ENCODE measurements at places on chromosomes 1 and 21. TPM values are rescaled to one million over a fixed set of nuclear protein-coding genes. Genes with fewer than 3 reads are reported as not detected.
A peak's percentile ranks its signal among the peaks of the same experiment; 100 is the strongest.

DNA sequence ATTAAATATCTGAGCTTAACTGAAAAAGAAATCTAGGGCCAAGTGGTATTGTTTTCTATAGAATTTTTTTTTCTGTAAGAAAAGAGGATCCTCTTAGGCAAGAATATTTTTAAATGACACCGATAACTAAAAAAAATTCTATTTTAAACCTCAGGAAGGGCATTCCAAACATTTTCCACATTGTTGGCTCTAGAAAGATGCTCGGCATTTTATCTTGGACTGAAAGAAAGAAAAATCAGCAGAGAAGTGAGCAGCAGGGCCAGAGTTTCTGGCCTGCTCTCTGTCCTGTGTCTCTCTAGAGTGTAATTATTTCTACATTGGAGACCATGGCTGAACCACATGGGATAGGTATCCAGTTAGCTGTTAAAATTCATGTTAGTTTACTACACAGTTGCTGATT is 192.5 kb upstream of the GREM2 start:
- peak; percentile 32 for DNase-seq

GRCh38 chr1:192566657-192567056 is 8.9 kb upstream of the RGS1 start:
- DNase-seq, result no peak

DNA sequence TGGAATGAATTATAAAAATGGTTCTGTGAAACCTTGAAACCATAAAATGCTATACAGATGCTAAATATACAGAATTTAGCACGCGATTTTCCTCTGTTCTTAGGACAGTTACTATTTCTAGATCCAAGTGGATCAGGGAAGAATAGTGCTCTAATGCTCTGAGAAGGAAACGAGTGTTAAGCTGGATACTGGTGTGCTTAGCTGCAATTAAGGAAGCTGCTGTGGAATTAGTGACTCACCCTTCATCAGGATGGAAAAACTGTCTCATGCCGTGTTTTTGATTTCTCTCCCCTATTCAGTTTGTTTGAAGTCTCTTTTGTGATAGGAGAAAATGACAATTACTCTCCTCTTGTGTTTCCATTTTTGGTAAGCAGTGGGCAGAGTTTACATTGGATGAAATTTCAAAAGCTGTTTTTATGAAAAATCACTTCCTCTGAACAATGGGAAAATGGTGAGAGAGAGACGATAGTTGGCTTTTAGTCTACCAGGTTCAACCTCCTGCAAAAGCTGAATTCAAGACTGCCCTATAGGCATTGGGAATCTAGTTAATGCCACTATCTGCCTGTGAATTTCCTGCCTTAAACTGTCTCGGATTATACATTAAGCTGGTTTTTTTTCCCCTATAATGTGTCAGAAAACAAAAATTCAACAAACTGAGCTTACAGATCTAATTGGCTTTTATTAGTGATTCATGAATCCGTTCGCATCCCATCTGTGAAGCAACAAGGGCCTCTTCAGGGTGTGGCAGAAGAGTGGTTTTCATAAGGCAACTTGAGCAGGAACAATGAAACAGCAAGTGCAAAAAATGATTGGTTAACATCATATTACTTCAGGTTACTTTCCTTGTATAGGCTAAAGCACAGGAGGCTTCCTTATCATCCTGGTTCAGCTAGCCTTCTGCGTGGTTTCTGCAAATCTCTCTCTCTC is 179.8 kb downstream of the ST6GALNAC3 start:
- DNase-seq, result no peak

DNA sequence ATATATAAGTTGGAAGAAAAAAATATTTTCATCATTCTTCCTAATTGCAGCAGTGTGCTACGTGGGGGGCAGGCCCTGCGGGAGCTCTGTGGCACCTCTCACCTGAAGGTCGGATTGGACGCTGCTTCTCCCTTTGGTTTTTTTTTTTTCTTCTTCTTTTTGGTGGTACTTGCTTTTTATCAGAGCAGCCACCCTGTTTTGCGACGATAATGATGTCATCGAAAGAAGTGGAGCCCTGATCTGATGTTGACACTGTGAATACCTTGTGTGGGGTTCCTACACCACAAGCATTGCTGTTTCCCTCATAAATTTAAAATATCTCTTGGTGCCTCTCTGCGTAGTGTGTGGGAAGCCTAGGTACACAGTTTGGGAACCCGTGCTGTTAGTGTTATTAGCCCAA is 5.5 kb downstream of the TRAPPC10 start:
- DNase-seq, result no peak

GRCh38 chr21:39182484-39183271 is 573 bp downstream of the PSMG1 start:
- no peak for DNase-seq

GRCh38 chr1:7341145-7341905 is 429.8 kb upstream of the VAMP3 start:
- DNase-seq, result peak; percentile 58

DNA sequence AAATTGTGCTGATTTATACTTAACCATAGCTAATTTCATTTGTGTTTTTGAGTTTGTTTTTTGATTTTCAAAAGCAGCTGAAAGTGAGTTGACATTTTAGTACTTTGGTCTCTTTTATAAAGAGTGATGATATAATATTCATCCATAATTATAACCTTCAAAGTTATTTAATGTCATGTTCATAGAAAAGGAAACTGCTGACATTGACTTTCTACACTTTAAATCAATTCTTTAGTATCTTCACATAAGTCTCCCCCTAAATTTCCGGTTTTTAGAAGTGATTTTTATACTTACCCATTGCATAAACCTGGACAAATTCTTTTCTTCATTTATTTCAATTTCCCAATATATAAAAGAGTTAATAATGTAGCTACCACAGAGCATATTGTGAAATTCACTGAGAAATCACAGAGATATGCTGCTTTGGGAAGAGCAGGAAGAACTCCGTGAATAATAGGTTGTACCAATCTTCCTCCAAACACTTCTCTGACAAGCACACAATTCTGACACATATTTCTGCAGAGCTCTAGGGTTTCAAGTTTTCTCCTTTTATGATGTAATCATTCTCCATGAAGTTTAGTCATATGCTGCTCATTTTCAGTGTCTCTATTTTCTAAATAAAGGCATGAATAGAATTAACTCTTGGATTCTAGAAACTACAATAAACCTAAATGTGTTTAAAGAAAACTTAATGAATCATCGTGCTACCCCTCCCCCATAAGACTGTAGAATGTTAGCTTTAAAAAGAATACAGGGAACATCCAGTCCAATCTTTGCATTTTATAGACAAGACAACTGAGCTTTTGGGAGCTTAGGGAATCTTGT is 25.6 kb upstream of the CDC42BPA start:
- DNase-seq, result peak; percentile 91

GRCh38 chr1:82538876-82539275 is 738.1 kb downstream of the ADGRL2 start:
- DNase-seq, result peak; percentile 12

- no peak for DNase-seq
Observed at GRCh38 chr1:234932511-234933430, 195.9 kb downstream of the TOMM20 start.

Gene SIM2
- total RNA-seq, result 9.1 TPM

Gene CR1
- total RNA-seq, result not detected
